Thyroid gland (tissue), 4 donors: ENCODE measurements at places on chromosomes 5 and 9.
A peak's percentile ranks its signal among the peaks of the same experiment; 100 is the strongest.

DNA sequence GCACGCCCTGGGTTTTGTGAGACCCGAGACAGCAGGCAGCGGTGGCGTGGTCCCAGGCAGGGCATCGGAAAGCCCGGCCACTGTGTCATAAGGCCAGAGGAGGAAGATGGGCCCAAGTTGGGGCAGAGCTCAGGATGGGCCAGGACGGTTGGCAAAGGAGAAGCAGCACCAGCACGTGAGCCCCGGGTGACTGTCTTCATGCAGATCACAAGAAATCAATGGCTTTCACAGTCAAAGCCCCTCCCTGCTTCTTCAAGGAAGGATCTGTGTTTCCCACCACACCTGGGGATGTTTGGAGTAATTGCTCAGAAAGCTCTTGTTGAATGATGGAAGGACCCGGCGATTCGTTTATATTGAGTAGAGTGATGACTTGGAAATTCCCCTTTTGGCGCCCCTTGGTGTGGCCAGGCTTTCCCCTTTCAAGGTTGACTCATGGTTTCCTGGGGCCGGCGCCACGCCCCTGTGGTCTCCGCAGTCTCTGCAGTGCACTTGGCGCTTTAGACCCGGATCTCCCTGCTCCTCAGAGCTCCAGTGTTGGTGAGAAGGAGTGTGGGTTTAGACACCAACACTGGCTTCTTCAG lies 52.1 kb downstream of the IL31RA start:
- no peak for DNase-seq

GRCh38 chr5:56230576-56230975 lies 2.6 kb downstream of the ANKRD55 start:
- no peak for DNase-seq

DNA sequence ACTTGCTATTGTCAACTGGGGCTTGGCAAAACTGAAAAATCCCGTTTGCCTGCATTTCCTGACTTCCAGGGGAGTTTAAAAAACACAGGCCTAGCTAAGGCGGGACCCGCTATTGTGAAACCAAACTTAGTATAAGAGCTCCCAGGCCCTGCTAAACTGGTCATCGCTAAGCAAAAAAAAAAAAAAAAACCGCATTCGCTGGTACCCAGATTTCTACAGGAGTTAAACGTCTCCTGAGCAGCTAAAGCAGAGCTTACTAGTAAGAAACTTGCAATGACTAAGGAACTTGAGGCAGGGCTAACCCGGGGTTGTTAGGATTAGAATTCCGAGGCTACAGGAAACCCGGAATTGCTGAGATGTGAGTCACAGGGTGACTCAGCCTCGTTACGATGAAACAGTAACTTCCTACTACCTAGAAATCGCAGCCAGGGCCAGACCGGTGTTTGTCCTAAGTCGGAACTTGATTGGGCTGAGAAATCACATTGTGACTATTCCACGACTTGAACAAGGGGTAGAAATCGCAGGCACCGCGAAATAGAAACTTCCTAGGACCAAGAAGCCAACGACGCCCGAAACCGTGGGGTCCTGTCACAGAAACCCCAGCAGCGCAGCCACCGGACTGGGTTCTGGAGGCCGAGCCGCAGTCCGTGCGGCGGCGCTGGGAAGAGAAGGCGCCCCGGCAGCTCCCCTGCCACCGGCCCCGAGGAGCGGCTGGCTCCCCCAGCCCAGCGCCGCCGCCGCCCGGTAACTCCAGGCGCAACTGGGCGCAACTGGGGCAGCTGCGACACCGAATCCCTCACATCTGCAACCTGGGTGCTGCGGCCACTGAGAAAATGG lies 89.4 kb downstream of the ANXA2R start:
- peak; percentile 29 for DNase-seq

- no peak for DNase-seq
These were observed 37.6 kb upstream of the EXOC3 start for GRCh38 chr5:405421-405820.

DNA sequence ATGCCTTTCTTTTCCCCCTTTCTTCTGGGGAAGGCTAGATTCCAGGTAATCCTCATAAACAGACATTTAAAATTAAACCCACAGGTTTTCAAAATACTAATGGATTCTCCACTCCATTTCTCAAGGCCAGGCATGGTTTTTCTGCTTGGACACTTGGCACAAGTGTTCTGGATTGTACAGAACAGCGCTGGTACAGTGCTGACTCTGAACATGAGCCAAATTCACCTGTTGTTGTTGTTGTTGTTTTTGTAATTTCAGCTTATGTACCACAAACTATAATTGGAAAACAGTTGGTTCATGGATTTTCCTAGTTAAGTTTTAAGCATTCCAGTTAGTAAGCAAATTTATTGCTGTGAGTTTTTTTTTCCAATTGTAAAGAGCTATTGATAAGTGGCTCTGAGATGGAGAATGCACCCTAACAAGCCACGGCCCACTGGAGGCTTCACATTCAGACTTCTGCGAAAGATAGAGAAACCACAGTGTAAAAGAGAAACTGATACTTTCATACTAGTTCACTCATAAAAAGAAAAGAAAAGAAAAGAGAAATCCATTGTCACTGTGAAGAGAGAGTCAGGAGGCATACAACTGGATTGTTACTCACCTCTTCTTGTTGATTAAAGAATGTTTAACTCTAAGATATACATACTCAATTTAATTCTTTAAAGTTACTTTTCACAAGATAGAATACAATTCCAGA lies 16.2 kb upstream of the ITGA1 start:
- DNase-seq: no peak

DNA sequence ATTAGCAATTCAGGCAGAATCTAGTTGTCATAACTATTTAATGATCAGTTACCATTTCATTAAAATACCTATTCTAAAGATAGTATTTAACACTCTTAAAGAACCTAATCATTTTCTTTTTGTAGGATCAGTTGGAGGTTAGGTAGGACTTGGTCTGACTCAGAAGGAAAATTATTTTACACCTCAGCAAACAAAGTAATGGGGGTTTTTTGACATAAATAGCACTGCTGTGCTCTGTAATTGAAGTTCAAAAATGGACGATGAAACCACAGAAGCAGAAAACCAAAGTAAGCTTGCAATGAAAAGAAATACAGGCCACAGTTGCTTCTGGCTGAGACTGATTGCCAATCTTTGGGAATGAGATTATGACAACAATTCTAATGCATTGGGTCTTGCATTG lies 187.0 kb upstream of the TRPM3 start:
- no peak for DNase-seq

GRCh38 chr9:549455-549997 lies 292.0 kb upstream of the DMRT1 start:
- DNase-seq: no peak

GRCh38 chr9:129139233-129139992 lies 28.2 kb downstream of the PTPA start:
- peak; percentile 77 for DNase-seq

DNA sequence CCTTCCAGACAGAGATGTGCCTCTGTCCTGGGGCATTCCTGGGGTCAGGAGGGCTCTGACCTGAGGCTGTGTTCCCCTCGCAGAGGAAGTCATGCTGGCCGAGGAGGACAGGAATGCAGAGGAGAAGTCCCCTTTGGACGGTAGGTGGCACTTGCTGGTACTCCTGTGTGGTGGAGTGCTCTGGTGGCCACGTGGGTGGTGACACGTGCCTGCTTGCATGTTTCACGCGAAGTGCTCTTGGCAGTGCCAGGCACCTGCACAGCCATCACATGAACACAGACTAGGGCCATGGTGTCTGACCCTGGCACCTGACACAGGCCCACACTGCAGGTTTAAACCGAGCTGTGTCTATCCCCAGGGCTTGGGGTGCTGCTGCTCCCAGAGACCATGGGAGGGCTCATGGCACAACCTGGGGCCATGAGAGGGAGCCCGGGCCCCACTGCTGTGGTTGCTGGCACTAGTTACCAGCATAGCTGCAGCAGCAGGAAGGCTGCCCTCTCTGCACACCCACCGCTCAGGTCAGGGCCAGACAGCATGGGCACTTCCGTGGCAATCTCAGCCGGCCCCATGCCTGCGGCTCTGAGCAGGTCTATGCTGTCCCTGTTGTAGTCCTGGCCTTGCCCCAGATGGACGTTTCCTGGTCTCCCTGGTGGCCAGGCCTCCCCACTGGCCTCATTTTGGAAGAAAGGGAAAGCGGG lies 79.3 kb downstream of the CACNA1B start:
- DNase-seq: peak; percentile 30

DNA sequence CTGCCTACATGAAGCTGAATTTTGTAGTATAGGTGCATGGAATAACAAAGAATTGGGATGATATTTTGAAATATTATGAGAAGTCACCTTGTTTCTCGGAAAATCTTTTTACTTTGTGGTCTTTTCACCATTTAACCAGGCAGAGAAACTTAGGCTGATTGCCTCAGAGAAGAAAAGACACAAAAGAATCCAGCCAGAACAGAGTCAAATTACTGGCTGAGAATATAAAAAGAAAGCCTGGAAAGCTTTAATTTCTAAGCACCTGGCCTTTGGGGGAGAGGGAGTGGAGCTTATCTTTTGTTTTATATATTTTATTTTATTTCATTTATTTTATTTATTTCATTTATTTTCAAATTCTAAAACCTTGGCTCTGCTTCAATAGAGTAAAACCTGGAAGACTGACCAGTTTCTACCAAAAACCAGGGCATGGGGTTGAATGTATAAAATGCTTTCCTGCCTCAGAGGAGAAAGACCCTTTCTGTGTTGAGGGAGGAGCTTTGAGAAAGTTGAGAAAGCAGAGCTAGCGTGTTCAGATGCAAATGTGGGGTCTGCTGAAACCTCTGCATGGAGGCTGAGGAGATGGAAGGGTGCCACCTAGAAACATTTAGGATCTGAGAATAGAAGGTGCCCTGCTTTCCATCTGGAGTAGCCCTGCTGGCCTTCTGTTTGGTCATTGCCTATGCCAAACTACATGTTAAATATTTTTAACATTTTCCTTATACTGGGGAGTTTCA lies 81.6 kb downstream of the NREP start:
- no peak for DNase-seq

DNA sequence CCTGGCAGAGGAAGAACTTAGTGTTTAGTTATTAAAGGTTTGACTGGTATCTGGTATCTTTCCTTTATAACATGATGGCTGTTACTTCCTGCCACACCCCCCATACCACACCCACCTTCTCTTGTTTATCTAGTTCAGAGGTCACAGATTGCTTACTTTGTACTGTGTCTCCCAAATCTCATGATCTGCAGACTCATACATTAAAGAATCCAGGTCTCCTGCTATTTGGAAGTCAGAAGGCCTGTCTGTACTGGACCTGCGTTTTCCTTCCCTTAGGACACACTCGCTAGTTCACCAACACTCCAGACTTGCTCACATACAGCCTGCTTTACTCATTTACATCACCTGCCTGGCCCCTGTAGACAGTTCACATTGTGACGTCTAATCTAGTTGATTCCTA lies 39.3 kb downstream of the NUDT12 start:
- no peak for DNase-seq

DNA sequence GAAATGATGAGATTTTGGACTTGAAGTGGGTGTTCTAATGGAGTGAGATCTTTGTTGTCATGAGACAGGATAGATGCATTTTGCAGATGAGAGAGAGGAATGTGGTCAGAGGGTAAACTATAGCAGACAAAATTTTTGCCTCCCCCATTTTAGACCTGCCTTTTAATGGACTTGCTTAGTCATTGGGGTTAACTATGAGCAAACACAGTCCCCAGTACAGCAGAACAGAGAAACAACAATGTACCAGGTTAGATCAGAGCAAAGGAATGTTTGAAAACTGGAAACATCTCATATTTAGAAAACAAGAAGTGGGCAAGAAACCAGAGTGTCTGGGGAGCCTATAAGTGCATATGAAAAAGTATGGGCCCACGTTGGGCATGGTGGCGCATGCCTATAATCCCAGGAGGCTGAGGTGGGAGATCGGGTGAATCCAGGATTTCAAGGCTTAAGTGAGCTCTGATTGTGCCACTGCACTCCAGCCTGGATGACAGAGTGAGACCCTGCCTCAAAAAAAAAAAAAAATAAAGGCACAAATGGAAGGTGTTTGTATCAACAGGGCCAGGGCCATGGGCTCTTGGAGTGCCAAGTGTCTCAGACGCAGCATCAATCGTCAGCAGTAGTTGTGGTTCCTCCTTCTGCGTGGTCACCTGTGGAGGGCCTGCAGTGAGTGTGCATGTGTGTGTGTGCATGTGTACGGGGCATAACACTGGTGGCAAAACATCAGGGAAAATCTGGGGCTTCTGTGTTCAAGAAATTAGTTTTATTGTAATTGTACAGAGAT lies 214.4 kb upstream of the S1PR3 start:
- DNase-seq: no peak

DNA sequence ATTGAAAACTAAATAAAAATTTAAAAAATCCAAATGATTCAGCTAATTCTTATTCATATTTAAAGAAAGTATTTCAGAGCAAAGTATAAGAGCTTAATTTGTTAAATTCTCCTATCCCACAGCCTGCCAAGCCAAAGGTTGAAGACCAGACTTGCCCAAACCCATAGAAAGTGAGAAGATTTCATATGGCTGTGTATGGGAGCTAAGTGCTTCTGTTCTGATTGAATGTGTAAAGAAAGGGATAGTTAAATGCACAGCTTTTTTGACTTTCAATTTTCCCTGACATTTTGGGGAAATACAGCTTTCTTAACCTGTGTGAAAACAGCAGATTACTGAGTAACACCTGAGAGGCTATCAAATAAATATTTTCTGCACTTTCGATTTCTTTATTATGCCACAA lies 125.0 kb upstream of the MTAP start:
- no peak for DNase-seq

DNA sequence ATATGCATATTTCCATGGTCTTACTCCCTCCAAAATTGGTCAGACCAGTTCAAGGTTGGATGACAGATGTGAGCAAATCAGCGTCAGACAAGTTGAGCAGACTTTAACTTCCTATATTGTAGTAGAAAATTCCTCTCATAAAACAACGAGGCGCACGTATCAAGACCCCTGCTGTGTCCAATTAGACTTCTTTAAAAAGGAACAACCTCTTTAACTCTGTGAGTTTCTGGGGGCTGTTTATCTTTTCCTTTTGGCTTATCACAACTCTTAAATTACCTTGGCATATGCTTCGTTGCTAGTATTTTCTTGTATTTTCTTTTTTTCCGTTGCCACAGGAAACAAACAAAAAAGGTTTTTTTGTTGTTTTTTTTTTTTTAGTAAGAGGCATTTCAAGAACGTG lies 398.2 kb upstream of the WWC1 start:
- no peak for DNase-seq

- DNase-seq: no peak
These were observed 8.3 kb downstream of the NOXA1 start for GRCh38 chr9:137431416-137431931.
